Stimulated activated CD8-positive, alpha-beta memory T cell treated with anti-CD3 and anti-CD28 coated beads, Interleukin-12 subunit alpha, Interleukin-12 subunit beta, amount 100 ng/mL, for 1 hour (primary cell): ENCODE measurements at places on chromosomes 1 and 21.

- DNase-seq, result no peak
These were observed 43.5 kb downstream of the GBP6 start for GRCh38 chr1:89407360-89407759.

- no peak for DNase-seq
These were observed 38.5 kb upstream of the FAM131C start for GRCh38 chr1:16111771-16112595.

DNA sequence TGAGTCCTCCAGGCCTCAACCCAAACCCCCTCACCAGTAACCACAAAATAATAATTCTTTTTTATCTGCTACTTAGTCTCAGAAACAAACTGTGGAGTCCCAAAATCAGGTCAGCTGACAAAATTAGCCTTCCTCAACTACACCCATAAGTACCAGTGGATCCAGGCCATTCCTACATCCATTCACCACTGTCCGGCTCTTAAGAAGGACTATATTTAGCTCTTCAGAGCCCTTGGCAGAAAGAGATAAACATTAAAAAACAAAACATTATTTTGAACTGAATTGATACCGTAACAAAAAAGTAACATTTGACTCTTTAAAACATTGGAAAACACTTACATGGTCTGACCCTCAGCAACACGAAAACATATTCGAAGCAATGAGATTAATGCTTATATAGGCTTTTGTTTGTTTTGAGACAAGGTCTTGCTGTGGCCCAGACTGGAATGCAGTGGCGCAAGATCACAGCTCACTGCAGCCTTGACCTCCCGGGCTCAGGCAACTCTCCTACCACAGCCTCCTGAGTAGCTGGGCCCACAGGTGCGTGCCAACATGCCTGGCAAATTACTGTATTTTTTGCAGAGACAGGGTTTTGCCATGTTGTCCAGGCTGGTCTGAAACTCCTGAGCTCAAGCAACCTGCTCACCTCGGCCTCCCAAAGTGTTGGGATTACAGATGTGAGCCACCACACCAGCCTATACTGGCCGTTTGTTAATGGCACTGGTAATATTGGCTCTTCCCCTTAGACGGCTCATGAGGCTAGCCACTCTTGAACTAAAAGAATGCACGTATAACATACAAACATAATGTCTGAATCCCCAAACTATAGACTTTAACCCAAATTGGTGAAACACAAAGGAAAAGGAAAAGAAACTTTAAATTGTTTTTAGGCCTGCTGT is 330.7 kb downstream of the SMYD3 start:
- DNase-seq, result no peak

DNA sequence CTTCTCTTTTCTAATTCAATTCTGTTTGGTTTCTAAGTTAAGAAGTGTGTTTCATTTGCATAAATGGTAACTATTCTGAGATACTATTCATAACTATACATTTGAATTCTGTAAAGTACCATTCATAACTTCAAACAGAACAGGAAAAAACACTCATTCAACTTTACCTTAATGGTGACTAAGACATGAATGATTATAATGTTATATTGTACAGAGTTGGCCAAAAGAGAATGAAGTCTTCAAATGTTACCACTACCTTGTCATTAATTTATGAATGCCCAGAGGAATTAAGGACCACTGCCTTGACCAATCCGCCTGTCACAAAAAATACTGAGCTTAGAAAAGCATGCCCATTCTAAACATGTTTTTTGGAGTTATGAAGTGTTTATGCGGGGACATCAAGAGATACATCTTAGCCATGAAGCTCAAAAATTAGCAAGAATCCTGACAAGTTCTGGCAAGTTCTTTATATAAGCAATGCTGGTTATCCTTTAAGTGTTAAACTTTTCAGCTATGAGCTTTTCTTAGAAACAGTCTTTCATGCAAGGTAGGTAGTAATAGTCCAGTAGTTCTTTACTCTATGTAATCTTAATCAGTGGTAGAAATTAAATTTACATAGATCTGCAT is 7.9 kb downstream of the WASF2 start:
- no peak for DNase-seq

GRCh38 chr21:16742741-16743140 is 770.1 kb upstream of the CXADR start:
- no peak for DNase-seq
